ENCODE measurements at places on chromosomes 2 and 18. TPM values are rescaled to one million over a fixed set of nuclear protein-coding genes. Genes with fewer than 3 reads are reported as not detected.
A peak's percentile ranks its signal among the peaks of the same experiment; 100 is the strongest.

- DNase-seq: no peak
- H3K4me3 ChIP-seq: peak overlapping the region; percentile 77
- H3K36me3 ChIP-seq: no peaks in the 10 kb centered on the region
- H3K27ac ChIP-seq: peak overlapping the region; percentile 99
Measured at GRCh38 chr2:207167099-207167923, 1.6 kb upstream of the KLF7 start.

- H3K4me3 ChIP-seq: no peak overlapping the region
- H3K36me3 ChIP-seq: no peaks in the 10 kb centered on the region
- no peak for DNase-seq
- no peak overlapping the region for H3K27ac ChIP-seq
- no peaks in the 10 kb centered on the region for H3K27me3 ChIP-seq
- H3K4me1 ChIP-seq: peaks cover 6% of the 10 kb centered on the region
Measured at GRCh38 chr2:3025261-3025660, 352.4 kb downstream of the EIPR1 start.

The DPP4 gene
- 4.1 TPM for total RNA-seq

DNA sequence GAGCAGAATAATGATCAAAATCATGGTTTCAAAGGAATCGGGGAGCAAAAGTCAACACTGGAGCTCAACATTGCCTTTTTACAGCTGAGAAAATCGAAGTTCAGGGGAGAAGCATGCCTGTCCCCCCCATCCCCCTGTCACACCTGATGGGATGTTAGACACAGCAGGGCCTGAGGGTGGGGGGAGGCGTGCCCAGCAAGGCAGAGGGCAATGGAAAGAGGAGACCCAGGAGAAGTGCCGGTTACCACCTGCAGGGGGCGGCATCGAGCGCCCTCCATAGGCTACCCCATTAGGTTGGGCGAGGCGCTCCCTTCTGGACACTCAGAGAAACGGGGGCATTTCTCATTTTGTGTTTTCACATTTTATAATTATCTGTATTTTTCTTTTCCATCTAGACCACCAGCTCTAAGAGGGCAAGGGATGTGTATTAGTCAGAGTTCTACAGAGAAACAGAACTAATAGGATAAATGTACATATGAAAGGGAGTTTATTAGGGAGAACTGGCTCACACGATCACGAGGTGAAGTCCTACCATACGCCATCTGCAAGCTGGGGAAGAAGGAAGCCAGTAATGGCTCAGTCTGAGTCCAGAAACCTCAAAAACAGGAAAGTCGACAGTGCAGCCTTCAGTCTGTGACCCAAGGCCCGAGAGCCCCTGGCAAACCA is 271.3 kb downstream of the LRATD1 start:
- peak; percentile 91 for DNase-seq
- no peak overlapping the region for H3K4me3 ChIP-seq
- no peak overlapping the region for H3K27ac ChIP-seq
- H3K4me1 ChIP-seq: peaks cover 10% of the 10 kb centered on the region

GRCh38 chr2:40240070-40240469 is 211.8 kb downstream of the SLC8A1 start:
- DNase-seq: no peak
- H3K4me1 ChIP-seq: peaks cover 18% of the 10 kb centered on the region
- H3K27me3 ChIP-seq: no peaks in the 10 kb centered on the region
- H3K27ac ChIP-seq: no peak overlapping the region
- no peaks in the 10 kb centered on the region for H3K36me3 ChIP-seq

DNA sequence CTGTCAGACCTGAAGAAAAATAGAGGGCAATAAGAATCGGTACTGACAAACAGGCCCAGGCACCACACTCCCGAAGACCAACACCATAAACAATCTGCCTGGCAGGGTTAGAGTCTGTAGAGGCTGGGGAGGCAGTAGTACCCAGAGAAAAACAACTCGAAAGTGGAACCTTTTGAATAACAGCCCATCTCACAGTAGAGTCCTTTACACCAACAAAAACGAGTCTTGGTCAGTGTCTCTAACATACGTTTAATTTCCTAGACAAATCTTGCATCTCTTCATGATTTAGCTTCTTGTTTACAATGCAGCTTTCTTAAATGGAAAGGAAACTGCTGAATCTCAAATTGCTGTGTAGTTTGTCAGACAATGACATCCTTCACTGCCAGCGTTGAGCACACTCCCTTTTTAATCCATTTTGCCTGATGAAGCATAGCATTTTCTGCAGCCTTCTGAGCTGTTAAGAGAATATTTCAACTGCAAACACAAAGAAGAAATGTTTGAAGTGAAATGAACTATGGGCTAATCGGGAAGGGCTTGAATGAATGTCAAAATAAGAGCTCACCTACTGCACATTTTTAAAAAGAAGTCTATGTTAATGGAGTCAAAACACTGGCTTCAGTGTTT is 73.1 kb upstream of the DSG1 start:
- no peaks in the 10 kb centered on the region for H3K27me3 ChIP-seq
- H3K36me3 ChIP-seq: no peaks in the 10 kb centered on the region
- no peak overlapping the region for H3K27ac ChIP-seq
- DNase-seq: no peak

The WNT10A gene
- total RNA-seq: not detected

- H3K4me1 ChIP-seq: peaks cover 5% of the 10 kb centered on the region
- no peaks in the 10 kb centered on the region for H3K36me3 ChIP-seq
- H3K27me3 ChIP-seq: no peaks in the 10 kb centered on the region
- peak overlapping the region; percentile 91 for H3K27ac ChIP-seq
Measured at GRCh38 chr18:12946549-12947284, 1.1 kb upstream of the SEH1L start.

The CCDC85A gene
- total RNA-seq: 0.47 TPM

Data from GM23338 (cell line).